Astrocyte (in vitro differentiated cells and primary cell): ENCODE measurements at places on chromosomes 4 and X. TPM values are rescaled to one million over a fixed set of nuclear protein-coding genes. Genes with fewer than 3 reads are reported as not detected.

DNA sequence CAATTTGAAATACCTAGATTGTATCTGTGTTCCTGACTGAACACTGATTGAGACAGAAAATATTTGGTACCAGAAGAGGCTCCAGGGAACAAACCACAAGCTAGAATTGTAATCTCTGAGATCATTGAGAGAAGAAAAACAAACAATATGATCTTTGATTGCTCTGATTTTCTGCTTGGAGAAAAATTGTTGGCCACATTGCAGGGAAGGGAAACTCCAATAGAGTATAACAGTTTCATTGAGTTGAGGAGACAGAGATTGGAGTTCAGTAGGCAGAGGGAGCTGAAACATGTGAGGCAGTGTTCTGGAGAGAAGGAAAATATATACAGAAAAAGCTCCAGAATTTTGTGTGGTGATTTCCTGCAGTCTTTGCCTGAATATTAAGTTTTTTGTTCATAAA lies 158.2 kb downstream of the C4orf33 start:
- no peak for DNase-seq
- H3K27ac ChIP-seq, result no peak overlapping the region
- H3K4me1 ChIP-seq, result no peaks in the 10 kb centered on the region
- no peaks in the 10 kb centered on the region for H3K36me3 ChIP-seq
- no peaks in the 10 kb centered on the region for H3K27me3 ChIP-seq

Gene TRMT2B
- 7.2 and 8.3 TPM in 2 replicates for total RNA-seq

- peaks cover 45% of the 10 kb centered on the region for H3K4me1 ChIP-seq
- no peaks in the 10 kb centered on the region for H3K27me3 ChIP-seq
- H3K27ac ChIP-seq, result no peak overlapping the region
- H3K4me3 ChIP-seq, result no peak overlapping the region
- H3K36me3 ChIP-seq, result no peaks in the 10 kb centered on the region
These were observed 102.3 kb downstream of the PSAPL1 start for GRCh38 chr4:7332216-7333023.

DNA sequence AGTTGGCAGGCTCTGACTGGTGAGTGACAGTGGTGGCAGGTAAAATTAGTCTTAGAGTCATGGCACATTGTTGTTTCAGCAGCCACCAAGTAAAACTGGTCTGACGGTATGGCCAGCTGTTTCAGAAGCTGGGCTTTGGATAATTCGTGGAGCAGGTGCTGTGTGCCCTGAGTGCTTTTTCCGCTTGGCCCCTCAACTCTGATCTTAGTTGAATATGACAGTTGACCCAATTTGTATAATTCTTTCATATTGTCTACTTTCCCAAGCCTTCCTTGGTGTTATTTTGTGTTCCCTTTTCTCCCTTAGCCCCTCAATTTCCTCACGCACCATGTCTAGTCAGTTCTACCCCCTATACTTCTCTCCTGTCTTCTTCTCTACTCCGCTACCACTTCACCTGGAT lies 32.0 kb downstream of the CDS1 start:
- H3K4me1 ChIP-seq, result no peaks in the 10 kb centered on the region
- no peak overlapping the region for H3K27ac ChIP-seq
- H3K4me3 ChIP-seq, result no peak overlapping the region
- H3K36me3 ChIP-seq, result no peaks in the 10 kb centered on the region
- H3K27me3 ChIP-seq, result no peaks in the 10 kb centered on the region

Gene SOD3
- total RNA-seq, result 8.6 and 12.0 TPM in 2 replicates

GRCh38 chrX:79096145-79096556 lies 48.3 kb upstream of the GPR174 start:
- H3K27ac ChIP-seq, result no peak overlapping the region
- no peaks in the 10 kb centered on the region for H3K27me3 ChIP-seq
- no peak overlapping the region for H3K4me3 ChIP-seq
- no peaks in the 10 kb centered on the region for H3K36me3 ChIP-seq

DNA sequence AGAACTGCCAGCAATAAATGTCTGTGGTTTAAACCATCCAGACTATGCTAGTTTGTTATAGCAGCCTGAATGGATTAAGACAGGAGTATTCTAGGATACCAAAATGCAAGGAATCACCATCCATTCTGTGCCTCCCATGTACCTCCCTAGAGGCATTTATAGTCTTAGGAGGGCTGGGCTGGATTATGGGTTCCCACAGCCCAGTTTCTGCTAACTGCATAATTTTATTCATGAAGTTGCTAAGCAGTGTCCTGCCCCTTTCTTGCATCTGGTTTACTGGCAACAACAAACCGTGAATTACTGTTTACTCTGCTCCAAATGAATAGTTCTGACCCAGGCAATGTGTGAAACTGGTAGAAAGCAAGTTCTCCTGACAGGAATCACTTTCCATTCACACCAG lies 67.1 kb upstream of the PRKX start:
- H3K36me3 ChIP-seq, result no peaks in the 10 kb centered on the region
- H3K27ac ChIP-seq, result no peak overlapping the region
- no peaks in the 10 kb centered on the region for H3K4me1 ChIP-seq

Gene MYOZ2
- 0.24 and 1.1 TPM in 2 replicates for total RNA-seq

DNA sequence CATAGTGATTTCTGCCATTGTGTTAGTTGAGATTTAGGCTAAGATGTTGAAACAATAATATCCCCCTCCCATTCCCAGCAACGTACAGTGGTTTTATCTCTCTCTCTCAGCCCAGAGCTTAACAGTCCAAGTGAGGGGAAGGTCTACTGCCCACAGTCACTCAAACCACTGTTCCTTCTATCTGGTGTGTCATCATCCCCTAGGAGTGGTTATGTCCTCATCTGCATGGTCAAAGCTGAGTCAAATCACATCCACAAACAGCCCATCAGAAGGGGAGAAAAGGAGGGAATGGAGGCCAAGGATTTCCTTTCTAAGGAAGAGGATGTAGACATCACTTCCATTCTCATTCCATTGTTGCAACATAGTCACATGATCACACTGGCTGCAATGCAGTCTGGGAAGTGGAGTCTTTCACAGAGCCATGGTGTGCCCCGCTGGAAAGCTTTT lies 42.8 kb upstream of the CHRNA9 start:
- no peak for DNase-seq
- H3K27ac ChIP-seq, result no peak overlapping the region
- H3K36me3 ChIP-seq, result no peaks in the 10 kb centered on the region

Gene PCYT1B
- total RNA-seq, result 5.6 and 6.3 TPM in 2 replicates
